Islet precursor cell (in vitro differentiated cells): ENCODE measurements at places on chromosomes 2 and 18.

- DNase-seq, result no peak
Measured at GRCh38 chr2:201046881-201047280, 24.6 kb downstream of the HYCC2 start.

- no peak for DNase-seq
Measured at GRCh38 chr2:143477714-143478443, 348.7 kb downstream of the ARHGAP15 start.

GRCh38 chr2:198874472-198874858, 583.3 kb downstream of the SATB2 start:
- DNase-seq, result no peak

DNA sequence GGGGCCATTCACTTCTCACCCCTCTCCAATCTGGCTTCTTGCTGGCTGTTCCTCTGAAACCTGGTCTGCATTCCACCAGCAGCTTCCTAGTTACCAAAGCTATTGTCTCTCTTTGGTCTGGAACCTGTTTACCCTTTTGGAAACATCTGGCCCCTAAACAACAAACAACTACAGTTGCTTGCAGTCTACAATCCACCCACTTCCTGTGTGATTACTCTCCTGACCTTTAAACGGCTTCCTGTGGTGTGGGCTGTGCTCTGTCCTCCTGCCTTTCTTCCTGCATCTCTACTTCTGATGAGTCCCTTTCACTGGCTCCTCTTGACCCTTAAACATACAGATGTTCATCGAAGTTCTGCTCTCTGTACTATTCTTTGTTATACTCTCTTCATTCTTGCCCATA, 303.8 kb downstream of the TDRD15 start:
- no peak for DNase-seq

DNA sequence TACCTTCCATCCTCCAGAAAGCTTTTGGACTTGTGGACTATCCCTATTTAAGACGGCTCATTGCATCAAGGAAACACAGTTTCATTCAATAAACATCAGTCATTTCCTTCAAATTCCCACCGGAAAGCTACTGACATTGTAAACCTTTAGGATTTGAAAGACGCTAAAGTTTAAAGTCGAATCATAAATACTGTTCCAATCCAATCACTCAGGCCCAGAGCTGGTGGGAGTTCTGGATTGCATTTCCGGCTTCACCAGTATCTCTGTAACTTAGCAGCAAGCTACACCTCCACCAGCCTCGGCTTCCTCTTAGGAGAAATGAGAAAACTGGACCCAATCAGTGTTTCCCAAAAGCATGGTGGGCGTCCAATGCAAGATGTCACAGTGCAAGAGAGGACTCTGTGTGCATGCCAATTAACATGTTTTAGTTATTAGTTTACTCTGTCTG, 1.6 kb downstream of the WDFY1 start:
- no peak for DNase-seq

GRCh38 chr2:55519938-55520885, 694 bp downstream of the CFAP36 start:
- peak; percentile 64 for DNase-seq

GRCh38 chr2:19416784-19417684, 58.6 kb upstream of the OSR1 start:
- no peak for DNase-seq

DNA sequence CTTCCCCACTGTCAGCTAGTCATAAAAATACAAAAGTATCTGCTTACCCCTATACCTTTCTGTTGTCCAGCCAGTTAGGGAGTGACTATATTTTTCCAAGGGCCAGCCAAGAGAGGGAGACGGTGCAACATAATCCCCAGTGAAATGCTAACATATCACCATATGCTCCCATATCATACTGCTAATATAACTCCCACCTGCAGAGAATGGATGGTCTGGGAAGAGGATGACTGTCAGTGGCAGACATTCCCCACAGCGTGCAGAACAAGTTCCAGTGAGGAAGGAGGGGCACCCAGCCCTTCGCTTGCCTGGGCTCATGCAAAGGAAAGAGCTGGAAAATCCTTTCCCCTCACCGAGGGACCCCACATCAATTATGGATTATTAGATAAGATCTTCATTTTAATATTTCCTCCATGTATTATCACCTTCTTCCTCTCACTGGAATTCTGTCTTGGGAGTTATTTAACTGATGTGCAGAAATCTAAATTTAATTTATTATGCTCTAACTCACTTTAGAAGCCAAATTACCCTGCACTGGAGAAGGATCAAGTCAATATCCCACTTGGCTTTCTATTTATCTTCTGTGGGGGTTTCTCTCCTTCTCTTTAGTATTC, 135.6 kb downstream of the GALNT14 start:
- no peak for DNase-seq

GRCh38 chr2:44918095-44918775, 23.3 kb upstream of the SIX3 start:
- no peak for DNase-seq

DNA sequence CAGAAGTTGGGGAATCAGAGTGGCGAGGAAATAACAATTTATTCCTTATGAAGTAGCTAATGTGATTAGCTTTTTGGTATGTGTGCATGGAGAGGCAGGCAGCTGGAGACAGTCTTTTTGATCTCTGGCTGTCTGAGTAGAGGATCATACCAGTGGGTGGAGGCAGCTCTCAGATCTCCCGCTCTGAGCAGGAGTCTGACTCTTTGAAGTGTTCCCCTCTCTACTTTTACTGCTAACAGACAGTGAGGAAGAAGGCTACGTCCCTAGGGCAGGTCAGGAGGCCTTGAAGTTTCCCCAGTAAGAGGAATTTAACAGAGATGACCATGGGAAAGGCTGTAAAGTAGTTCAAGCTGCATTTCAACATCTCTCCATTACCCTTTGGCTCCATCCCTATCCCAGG, 111.9 kb upstream of the REG3A start:
- peak; percentile 87 for DNase-seq

GRCh38 chr18:22032392-22032961, 136.9 kb upstream of the GATA6 start:
- peak; percentile 81 for DNase-seq
